Stimulated activated CD8-positive, alpha-beta memory T cell treated with anti-CD3 and anti-CD28 coated beads, Interleukin-4, amount 100 ng/mL, for 1 hour (primary cell): ENCODE measurements at places on chromosomes 12 and 14.

DNA sequence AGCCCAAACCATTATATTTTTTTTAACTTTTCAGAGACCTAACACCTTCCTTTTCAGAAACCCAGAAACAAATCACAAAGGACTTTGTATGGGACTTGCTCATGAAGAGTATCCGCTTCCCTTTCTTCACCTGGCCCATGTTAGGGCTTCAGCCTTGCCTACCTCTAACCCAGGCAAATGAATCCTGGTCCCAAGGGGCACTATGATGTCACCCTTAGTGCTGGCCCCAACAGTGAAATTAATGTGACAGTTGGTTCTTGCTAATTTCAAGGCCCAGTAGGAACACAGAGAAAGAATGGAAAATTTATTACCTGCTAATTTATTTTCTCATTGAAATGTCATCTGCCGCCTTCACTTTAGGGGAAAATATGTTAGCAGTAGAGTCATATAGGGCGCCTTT is 179.8 kb upstream of the NRXN3 start:
- no peak for DNase-seq

DNA sequence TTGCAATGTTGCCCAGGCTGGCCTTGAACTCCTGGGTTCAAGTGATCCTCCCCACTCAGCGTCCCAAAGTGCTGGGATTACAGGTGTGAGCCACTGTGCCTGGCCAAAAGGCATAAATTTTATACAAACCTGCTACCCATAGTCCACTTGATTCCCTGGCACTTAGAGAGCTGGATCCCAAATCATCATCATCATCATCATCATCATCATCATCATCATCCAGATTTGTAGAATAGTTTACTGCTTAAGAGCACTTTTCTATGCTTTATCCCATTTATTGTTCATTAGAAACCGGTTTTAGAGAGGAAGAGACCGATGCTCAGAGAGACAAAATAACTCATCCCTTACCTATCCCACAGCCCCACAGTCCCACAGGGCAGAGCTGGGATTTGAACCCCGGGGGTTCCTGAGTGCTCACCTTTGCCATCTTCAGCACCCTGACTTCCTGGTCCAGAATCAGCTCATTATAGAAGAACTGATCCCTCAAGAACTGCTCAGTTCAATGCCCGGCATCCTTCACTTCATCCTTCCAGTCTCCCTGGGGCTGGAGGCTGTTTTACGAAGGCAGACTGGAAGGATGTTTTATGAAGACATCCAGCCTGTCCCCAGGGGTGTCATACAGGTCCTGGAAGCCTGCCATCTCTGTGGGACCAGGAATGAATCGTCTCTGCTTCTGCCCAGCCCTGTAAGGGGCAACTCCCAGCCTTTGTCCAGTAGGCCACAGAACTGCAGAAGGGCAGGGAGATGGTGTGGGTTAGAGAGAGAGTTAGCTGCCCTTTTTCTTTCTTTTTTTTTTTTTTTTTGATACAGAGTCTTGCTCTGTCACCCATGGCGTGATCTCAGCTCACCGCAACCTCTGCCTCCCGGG is 20.2 kb upstream of the OASL start:
- no peak for DNase-seq

DNA sequence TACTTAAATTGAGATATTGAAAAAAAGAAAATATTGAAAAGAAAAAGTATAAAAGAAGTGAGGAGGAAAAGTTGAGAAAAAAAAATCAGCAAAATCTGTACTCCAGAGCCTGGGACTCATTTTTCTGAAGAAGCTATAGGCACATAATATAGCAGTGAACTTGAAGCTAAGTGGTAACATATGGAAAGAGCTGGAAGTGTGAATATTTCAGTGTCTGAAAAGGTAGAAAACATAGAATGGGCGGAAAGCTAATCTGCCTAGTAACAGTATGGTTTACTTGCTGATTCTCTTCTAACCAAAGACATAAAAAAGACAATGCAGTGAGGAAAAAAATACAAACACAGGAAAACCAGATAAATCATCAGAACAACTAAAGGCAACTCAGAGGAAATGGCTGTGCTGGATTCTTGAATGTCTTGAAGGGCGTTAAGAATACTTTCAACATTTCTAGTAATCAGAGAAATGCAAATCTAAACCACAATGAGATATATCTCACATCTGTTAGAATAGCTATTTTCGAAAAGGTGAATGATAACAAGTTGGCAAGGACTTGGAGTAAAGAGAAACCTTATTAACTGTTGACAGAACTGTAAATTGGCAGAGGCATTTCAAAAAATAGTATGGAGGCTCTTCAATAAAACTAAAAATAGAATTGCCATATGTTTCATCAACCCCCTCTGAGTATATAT is 784.6 kb downstream of the LRFN5 start:
- no peak for DNase-seq

- DNase-seq = no peak
Observed at GRCh38 chr12:11618046-11618445, 31.4 kb upstream of the ETV6 start.

- DNase-seq = no peak
Observed at GRCh38 chr12:25317553-25317952, 66.8 kb upstream of the KRAS start.
